Cerebellar nuclear complex (tissue), 1 donor: ENCODE measurements at places on chromosomes 13 and 19.

DNA sequence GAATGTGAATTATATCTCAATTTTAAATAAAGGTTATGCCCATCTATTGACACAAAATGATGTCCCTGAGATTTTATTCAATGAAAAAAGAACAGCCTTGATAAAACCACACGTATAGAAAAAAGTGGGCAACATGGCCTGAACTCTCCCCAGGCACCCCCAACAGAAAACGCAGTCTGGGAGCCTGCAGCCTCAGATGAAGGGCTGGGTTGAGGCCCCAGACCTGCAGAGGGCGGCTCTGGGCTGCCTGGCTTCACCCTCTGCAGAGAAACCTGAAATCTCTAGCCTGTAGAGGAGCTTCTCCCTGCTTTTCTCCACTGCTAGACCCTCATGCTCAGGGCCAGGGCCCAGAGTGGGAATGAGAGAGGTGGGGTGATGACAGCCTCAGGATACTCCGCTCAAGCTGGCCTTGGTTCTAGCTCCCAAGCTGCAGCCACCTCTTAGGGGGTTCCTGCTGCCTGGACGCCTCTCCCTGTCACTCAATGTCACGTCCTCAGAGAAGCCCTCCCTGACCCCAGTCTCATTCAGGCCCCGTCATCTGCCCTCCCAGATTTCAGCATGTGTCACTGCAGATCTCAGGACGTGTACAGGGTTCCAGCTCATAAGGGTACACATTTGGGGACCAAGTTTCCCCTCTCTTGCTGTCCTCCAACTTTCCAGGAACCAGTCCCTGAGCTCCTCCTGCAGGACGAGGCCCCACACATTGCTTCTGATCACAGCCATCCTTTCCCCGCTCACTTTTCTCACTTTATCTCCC, 1.8 kb downstream of the MBD3 start:
- no peak for DNase-seq

GRCh38 chr13:20192158-20192835, 441 bp downstream of the GJB2 start:
- no peak for DNase-seq

DNA sequence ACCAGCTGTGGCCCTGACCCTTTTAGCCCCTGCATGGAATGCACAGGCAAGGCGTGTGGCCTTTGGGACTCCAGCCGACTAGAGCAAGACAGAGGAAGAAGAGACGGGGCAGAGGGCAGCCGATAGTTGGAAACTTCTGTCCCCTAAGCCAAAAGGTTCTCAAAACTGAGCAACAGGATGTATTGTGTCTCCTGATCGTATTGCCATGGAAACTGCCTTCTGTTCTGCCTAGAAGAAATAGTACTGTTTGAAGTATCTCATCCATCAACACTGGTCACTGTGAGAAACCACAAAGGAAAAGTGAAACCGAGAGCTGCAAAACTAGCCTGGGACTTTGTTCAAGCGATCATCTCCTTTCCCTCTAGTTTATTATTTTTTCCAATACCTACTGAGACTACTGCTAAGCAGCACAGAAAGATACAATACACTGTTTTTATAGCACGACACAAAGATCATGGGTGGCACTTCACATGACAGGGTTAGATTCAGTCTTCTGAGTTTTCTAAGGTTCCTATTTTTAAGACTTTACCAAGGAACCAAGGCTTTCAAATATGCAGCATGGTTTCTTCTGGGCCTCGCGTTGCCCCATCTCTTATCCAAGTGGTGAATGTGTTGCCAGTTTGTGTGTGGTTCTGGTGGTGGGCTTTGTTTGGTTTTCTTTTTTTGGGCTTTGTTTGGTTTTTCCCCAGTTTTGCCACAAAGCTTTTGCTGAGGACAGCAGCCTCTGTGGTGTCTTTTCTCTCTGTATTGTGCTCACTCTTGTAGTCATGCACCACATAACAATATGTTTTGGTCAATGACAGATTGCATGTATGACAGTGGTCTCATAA, 49.3 kb upstream of the GPR183 start:
- DNase-seq = no peak

GRCh38 chr13:26473571-26474230, 83.8 kb upstream of the WASF3 start:
- DNase-seq = no peak

GRCh38 chr19:41575998-41576397, at the start of gene CEACAM21:
TSS of gene CEACAM21 (plus strand) at chr19:41576166. CDS start at chr19:41576275, 109 bp downstream.
- no peak for DNase-seq

DNA sequence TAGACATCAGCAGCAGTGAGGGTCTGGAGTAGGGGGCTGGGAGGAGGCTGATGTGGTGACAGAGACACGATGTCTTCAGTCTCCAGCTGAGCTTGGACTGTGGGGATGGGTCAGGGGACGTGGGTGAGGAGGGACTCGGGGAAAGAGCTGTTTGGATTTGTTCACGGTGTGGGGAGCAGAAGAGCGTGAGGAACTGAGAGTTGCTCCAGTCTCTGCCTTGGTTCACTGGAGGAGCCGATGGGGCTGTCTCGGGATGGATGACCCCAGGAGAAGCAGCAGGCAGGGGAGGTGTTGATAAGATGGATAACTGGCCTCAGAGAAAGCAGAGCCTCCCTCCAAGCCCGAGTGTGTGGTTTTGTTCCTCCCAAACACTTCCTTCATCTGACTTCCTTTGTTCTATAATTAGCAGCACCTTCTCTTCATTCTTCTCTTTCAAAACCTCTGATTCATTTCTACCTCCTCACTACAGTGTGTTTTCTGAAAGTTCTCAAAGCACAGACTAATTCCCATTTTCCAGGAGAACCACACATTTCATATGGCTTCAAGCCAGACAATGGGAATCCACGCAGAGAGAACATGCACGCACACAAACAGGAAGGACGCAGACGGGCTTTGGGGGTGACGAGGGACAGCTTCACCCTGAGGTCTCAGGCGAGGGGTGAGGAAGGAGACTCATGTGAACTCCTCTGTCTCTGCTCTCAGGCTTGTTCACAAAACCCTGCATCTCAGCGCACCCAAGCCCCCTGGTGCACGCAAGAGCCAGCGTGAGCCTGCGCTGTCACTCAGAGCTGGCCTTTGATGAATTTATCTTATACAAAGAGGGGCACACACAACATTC, 18.6 kb downstream of the LAIR2 start:
- no peak for DNase-seq

- no peak for DNase-seq
Measured at GRCh38 chr13:77513719-77514335, 21.7 kb upstream of the SCEL start.

- no peak for DNase-seq
Measured at GRCh38 chr13:75196147-75196837, 285.7 kb downstream of the TBC1D4 start.

- peak; percentile 78 for DNase-seq
Measured at GRCh38 chr19:11293433-11294389, 2.2 kb upstream of the TSPAN16 start.

DNA sequence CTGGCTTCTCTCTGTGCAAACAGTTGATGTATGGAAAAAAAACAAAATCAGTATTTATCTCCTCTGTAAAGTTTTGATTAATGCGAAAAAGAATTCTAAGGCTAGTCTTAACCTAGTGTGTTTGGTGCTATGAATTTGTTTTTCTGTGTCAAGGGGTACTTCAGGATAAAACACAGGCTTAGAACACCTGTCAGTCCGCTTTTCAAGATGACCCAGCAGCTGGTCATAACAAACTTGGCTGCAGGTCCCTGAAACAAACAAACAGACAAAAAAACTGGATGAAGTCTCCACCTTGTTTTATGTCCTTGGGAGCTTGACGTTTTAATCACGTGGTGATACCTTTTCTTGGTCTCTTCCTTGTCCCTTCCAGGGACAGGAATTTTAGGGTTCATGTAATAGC, 689.3 kb downstream of the UQCRFS1 start:
- DNase-seq = no peak

DNA sequence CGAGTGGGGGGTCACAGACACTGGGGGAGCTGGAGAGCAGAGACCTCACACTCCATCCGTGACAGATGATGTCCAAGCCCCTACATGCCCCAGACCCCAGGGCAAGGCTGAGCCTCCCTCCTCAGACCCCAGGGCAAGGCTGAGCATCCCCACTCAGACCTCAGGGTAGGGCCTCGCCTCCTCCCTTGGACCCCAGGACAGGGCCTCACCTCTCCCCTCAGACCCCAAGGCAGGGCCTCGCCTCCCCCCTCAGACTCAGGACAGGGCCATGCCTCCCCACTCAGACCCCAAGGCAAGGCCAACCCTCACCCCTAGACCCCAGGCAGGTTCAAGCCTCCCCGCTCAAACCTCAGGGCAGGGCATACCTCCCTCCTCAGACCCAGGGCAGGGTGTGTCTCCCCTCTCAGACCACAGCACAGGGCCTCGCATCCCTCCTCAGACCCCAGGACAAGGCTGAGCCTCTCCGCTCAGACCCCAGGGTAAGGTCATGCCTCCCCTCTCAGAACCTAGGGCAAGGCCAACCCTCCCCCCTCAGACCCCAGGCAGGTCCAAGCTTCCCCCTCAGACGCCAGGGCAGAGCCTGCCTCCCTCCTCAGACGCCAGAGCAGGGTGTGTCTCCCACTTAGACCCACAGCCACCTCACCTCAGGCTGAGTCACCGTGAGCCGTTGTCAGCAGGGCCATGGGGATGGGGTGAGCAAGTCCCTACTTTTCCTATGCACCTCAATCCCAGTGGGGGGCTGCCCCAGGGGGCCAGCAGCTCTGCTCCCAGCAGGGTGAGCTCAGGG, 1.7 kb upstream of the S1PR4 start:
- no peak for DNase-seq

DNA sequence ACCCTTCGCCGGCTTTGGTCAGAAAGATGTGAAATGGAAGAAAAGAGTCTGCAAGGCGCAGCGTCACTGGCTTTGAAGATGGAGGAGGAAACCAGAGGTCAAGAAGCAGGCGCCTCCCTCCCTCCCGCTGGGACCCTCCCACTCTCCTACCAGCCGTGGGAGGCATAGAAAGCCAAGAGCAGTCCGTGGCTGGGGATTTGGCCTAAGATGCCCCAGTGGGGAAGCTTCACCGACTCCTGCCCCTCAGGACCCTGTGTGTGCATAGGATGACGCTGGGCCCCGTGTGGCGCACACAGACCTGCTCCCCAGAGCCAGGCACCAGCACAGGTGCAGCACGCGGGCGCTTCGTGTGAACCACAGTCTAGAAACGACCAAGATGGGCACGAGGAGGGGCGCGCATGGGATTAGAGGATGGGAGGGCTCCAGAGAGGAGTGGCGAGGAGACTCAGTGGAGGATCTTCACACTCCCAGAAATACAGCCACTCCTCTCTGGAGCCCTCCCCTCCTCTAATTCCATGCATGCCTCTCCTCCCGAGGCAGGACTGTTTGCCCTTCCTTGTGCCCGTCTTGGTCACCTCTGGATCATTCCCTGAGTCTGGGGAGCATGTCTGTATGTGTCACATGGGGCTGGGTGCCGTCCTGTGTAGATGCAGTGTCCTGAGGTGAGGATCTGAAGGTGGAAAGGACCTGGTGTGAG, 194.3 kb downstream of the TEX29 start:
- DNase-seq = no peak

GRCh38 chr19:623175-623916, 10.0 kb downstream of the POLRMT start:
- no peak for DNase-seq

DNA sequence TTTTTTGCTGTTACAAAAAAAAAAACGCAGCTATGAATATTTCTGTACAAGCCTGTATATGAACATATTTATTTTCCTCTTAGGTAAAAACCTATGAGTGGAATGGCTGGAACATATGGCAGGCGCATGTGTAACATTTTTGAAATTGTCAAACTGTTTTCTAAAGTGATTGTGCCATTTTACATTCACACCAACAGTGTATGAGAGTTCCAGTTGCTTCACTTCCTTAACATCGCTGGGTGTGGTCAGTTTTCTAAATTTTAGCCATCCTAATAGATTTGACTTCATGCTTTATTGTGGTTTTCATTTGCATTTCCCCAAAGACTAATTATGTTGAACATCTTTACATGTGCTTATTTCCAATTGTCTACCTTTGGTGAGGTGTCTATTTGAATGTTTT, 306.8 kb downstream of the KCNRG start:
- DNase-seq = no peak

GRCh38 chr13:99575376-99576120, 74.3 kb downstream of the TM9SF2 start:
- DNase-seq = no peak

DNA sequence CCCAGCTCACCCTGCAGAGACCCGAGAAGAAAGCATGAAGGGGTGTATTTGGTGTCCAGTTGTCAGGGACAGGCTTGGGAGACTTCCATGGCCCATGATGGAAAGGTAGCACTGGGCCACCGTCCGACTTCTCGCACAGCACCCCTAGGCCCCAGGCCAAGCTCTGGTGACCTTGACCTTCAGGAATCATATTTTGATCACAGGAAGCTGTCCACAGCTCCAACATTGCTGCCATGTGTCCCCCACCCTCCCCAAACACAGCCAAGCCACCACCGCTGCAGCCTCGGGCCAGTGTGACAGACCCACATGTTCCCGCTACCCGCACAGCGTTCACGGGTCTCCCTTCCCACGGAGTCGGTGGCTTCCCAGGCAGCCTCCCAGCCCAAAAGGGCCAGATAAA, 842 bp upstream of the PTGIR start:
- DNase-seq = no peak

DNA sequence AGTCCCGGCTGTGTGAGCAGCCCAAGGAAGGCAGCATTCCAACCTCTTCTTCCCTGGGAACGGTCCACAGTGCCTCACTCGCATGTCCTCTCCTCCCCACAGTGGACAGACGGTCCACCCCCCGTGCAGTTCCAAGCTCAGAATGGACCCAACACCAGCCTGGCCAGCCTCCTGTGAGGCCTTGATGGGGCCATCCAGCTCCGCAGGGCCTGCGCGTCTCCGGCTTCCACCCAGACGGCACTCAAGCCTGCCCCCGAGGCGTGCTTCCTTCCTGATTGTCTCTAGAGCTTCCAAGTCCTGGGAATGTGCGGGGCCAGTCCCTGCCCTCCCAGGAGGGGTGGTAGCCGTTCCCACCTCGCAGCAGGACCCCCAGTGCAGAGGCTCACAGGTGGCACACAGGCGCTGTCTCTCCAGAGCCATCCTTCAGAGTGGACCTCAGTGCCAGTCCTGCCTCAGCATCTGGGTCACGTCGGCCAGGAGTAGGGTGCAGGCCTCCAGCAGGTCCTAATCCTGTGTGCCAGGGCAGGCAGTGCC, 35.0 kb downstream of the MAU2 start:
- no peak for DNase-seq

- DNase-seq = no peak
Measured at GRCh38 chr19:38850436-38850975, 720 bp upstream of the HNRNPL start.

- DNase-seq = no peak
Measured at GRCh38 chr13:30300596-30300995, 6.8 kb downstream of the KATNAL1 start.

- no peak for DNase-seq
Measured at GRCh38 chr19:41431426-41432386, 4.5 kb upstream of the B3GNT8 start.
